ENCODE measurements at places on chromosomes 1 and 21. TPM values are rescaled to one million over a fixed set of nuclear protein-coding genes. Genes with fewer than 3 reads are reported as not detected.

The GSTM4 gene
- 42.2 TPM for polyA plus RNA-seq

The PIK3CD gene
- 12.1 TPM for polyA plus RNA-seq

The MEX3A gene
- polyA plus RNA-seq, result 9.0 TPM

The GJC2 gene
- 1.7 TPM for polyA plus RNA-seq

The TSSK3 gene
- polyA plus RNA-seq, result 0.96 TPM

The SPATA6 gene
- 0.67 TPM for polyA plus RNA-seq

The CRP gene
- not detected for polyA plus RNA-seq

The LCE2A gene
- 0.50 TPM for polyA plus RNA-seq

The OPRD1 gene
- not detected for polyA plus RNA-seq

The ANKRD35 gene
- 2.4 TPM for polyA plus RNA-seq

The LCE1B gene
- polyA plus RNA-seq, result not detected

The GBP1 gene
- 40.1 TPM for polyA plus RNA-seq

The NHLH2 gene
- not detected for polyA plus RNA-seq

The SH3BGR gene
- polyA plus RNA-seq, result 5.9 TPM
